GF-D8 (cell line): ENCODE measurements at places on chromosomes 5 and 9.

GRCh38 chr9:33452828-33453271 lies 5.5 kb upstream of the AQP3 start:
- DNase-seq, result no peak

- no peak for DNase-seq
Measured at GRCh38 chr5:142156839-142157463, 48.4 kb downstream of the NDFIP1 start.

DNA sequence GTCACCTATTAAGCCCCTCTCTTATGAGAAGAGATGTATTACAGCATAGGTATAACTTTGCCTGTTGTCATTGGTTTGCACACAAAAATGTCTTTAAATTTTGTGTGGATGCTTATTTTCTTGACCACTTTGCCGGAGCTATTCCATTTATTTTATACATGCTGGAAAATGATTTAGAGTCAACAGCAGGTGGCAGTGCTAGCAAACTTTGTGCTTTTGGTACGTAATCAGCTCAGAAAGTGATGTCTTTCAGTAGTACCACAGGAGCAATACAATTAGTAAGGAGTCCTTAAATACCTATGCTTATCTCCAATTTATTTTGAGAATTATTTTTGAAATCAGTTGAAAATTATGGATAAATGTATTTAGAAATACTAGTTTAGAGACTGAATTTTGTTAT lies 19.8 kb upstream of the NUDT12 start:
- no peak for DNase-seq

DNA sequence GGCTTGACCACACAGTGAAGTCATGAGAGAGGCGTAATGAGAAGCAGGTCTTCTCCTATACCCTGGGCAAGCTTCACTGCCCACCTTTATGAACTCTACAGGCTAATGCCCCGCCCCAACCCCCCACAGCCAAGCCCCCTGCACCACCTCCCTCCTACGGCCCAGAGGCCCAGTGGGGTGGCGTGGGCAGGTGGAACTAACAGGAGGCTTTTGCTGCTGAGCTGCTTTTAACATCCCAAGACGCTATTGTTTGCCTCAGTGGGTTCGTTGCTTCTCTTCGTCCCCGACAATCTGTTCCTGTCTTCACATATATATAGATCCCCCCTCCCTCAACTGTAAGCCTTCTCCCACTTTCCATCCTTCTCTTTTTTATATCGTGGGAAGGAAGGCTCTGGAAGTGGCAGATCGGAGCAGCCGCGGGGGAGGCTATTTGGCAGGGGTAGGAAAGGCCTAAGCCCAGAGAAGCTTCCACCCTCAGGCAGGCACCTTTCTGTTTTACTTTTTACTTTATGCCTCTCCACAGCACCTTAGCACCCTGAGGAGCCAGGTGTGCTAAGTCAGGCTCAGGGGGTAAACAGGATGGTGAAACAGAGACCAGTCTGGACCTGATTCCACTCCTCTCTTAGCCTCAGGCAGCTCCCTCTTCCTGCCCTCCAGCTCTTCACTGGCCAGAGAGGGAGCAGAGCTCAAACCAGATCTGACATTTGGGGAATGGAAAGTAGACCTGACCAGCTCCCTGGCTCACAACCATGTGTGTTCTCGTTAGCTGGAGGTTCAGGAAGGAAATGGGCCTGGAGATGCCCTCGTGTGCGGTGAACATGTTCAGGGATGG lies 26.5 kb downstream of the CD74 start:
- DNase-seq, result no peak

DNA sequence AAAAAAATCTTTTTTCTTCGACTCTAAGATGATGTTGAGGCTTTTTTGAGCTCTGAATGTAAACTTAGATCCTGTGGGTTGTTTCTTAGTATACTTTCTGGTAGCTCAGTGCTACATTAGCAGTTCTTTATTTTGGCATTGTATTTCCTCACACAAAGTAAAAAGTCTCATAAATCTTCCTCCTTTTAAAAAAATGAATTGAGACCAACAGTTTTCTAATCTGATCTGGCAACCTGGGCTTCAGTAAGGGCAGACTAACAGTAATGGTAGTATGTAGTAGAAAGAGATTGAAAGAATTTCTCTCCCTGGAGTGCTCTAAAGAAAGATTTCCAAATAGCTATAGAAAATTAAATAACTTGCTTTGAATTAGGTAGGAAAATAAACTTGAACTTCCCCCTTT lies 31.4 kb downstream of the ZCCHC7 start:
- no peak for DNase-seq

DNA sequence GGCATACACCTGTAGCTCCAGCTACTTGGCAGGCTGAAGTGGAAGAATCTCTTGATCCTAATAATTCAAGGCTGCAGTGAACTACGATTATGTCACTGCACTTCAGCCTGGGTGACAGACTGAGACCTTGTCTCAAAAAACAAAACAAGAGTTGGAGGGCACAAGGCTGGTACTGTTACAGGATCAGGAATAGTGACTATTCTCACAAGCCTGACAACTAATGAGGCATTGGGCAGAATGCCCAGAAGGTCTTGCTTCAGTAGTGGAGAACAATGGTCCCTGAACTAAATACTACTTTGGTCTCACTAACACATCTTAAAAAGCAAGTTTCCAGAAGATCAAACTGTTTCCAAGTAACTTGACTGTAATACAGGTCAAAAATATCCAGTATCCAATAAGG lies 182.9 kb upstream of the RFX3 start:
- no peak for DNase-seq

GRCh38 chr9:126335837-126336735 lies 9.5 kb downstream of the MVB12B start:
- no peak for DNase-seq

DNA sequence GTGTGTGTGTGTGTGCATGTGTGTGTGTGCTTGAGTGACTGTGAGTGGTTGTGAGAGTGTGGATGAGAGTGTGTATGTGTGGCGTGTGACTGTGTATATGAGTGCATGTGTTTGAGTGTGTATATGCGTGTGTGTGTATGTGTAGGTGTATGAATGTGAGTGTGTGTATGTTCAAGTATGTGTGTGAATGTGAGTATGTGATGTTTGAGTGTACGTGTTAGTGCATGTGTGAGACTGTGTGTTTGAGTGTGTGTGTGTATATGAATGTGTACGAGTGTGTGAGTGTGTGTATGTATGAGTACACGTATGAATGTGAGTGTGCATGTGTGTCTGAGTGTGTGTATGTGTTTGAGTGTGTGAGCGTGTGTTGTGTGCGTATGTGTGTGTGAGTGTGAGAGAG lies 47.8 kb downstream of the KCNIP1 start:
- no peak for DNase-seq

DNA sequence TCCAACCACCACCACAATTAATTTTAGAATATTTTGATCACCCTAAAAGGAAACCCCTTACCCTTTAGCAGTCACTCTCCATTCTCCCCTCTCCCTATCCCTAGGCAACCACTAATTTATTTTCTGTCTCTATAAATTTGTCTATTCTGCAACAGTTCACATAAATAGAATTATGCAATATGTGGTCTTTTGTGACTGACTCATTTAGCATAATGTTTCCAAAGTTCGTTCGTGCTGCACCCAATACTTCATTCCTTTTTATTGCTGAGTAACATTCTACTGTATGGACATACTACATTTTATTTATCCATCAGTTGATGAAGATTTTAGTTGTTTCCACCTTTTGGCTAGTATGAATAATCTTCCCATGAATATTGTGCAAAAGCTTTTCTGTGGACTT lies 18.2 kb upstream of the CDC20B start:
- DNase-seq, result no peak

DNA sequence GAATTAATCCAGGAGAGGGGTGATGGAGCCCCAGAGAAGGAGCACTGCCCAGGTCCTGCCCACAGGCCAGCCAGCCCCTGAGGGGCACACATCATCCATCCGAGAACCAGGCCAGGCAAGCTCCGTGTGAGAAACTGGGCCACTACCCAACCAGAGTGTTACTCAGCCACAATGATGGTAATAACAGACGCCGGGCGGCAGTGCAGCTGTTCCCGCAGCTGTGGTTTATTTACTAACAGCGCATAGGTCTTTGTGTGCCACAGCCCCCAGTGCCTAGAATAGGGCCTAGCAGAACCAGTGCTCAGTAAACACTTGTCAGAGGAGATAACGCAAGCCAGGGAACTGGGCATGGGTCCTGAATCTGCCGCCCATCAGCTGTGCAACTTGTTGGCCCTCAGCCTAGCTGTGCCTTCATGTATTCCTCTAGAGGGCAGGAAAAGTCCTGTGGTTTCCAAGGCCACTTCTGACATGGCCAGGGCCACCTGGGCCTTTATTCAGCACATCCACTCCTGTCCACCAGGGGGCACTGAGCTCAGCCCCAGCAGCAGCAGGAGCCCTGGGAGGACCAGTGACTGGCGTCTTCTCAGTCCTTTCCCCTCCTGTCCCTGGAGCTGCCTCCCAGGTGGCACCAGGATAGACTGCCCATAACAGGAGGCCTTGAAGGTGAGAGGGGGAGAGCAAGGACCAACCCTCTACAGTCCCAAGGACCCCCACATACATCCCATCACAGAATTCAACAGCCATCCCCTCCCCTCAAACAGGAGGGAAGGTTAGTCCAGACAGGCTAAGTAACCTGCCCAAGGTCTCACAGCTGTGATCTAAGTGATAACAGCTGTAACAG lies 2.1 kb downstream of the MXD3 start:
- peak; percentile 6 for DNase-seq

DNA sequence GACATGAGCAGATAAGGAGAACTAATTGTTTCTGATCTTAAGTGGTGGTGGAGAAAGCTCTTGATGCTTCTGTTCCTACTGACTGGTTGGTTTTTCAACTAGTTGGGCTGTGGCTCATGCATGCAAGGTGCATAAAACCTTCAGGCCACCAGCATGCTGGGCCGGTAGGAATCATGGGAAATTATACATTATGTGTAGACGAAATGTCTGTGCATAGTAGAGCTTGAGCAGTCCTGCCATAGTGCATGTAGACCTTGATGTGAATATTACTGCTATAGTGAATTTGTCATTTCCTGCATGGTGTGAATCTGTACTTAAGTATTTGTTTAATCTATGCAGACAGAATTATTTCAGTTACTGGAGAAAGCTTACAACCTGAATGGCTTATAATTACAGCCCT lies 433.6 kb upstream of the ADAMTSL1 start:
- DNase-seq, result no peak

DNA sequence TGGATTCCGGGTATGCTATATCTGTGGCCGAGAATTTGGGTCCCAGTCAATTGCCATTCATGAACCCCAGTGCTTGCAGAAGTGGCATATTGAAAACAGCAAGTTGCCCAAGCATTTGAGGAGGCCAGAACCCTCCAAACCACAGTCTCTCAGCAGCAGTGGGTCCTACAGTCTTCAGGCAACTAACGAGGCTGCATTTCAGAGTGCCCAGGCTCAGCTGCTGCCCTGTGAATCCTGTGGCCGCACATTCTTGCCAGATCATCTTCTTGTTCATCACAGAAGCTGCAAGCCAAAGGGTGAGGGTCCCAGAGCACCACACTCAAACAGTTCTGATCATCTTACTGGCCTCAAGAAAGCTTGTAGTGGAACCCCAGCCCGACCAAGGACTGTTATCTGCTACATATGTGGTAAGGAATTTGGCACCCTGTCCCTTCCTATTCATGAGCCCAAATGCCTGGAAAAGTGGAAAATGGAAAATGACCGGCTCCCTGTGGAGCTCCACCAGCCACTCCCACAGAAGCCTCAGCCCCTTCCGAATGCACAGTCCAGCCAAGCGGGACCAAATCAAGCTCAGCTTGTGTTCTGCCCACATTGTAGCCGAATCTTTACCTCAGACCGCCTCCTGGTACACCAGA lies 23.0 kb downstream of the ZNF474 start:
- DNase-seq, result no peak

GRCh38 chr5:53392073-53392472 lies 88.4 kb upstream of the FST start:
- no peak for DNase-seq

DNA sequence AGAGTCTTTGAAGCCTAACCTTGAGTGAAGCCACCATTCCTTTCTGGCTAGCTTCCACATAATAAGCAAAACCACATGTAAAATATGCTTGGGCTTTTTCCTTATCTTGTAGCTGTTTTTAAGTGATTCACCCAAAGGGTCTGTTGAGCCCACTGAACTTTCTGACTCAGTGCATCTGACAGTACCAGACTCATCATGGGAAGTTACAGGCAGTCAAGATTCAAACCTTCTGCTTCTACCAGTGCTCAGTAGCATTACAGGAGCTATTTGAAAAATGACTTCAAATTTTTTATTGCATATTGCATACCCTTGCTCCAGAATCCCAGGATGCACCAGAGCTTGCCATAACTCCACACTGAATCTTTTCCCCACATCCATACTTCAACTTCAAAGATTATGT lies 87.5 kb upstream of the PTPRD start:
- no peak for DNase-seq
